ENCODE measurements at places on chromosomes 1 and 21.

- no peak for DNase-seq
Measured at GRCh38 chr1:55076356-55076755, 37.0 kb downstream of the PCSK9 start.

DNA sequence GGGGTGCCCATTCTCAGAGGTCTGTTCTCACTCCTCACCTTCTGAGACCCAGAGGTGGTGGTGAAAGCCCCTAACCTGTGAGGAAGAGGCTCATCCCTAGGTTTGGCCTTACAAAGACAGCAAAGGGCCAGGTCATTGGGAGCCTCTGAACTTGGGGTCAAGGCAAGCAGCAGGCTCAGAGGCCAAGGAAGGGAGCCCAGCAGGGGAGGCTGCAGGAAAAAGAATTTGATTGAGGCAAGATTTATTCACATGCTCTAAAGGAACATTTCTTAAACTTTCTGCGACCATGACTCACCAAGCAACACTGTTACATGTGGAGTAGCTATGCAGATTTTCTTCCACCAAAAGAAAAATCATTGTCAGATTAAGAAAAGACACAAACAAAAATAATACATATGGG lies 132.5 kb upstream of the SYT6 start:
- DNase-seq, result no peak

- peak; percentile 65 for DNase-seq
Measured at GRCh38 chr1:31723828-31724359, 20.1 kb upstream of the COL16A1 start.

GRCh38 chr1:163583661-163584181 lies 262.0 kb downstream of the NUF2 start:
- DNase-seq, result no peak

GRCh38 chr1:29453502-29454240 lies 217.3 kb downstream of the PTPRU start:
- peak; percentile 24 for DNase-seq

- DNase-seq, result no peak
Measured at GRCh38 chr1:167013108-167013929, 24.2 kb downstream of the MAEL start.

GRCh38 chr1:77134359-77134758 lies 84.9 kb downstream of the PIGK start:
- DNase-seq, result no peak

DNA sequence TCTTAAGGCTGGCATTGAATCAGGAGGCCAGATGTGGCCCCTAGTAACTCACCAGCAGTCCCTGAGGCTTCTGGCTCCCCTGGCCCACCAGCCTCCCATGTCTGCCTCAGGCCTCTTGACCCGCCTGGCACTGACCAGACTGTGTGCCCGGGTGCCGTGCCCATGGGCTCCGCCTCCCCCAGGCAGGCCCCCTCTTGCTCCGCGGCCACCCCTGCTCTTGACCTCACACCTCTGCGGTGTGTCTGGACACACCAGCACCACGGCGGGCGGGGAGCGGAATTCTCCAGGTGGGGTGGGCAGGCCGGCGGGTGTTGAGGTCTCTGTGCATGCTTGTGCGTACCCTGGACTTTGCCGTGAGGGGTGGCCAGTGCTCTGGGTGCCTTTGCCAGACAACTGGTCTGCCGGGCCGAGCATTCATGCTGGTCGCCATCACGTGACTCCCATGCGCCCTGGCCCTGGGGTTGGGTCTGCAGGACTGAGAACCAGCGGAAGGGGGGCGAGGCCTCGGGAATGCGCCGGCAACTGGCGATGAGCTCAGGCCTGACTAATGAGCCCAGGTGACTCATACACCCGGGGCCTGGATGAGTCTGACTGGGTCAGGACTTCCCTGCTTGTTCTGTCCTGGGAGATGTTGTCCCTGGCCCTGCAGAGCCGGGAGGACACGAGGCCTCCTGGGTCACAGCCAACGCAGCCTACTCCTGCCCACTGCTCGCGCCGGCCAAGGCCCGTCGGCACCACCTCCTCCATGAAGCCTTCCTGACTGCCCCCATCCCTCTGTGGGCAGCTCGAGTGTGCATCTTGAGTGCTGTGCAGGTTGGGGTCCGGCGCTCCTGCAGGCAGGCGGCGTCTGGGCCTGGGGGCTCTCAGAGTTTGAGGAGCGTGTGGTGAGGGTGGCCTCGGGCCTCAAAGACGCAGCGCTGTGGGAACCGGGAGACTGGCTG lies 22.6 kb downstream of the COL18A1 start:
- peak; percentile 33 for DNase-seq

GRCh38 chr1:40350391-40350790 lies 23.1 kb upstream of the SMAP2 start:
- no peak for DNase-seq

DNA sequence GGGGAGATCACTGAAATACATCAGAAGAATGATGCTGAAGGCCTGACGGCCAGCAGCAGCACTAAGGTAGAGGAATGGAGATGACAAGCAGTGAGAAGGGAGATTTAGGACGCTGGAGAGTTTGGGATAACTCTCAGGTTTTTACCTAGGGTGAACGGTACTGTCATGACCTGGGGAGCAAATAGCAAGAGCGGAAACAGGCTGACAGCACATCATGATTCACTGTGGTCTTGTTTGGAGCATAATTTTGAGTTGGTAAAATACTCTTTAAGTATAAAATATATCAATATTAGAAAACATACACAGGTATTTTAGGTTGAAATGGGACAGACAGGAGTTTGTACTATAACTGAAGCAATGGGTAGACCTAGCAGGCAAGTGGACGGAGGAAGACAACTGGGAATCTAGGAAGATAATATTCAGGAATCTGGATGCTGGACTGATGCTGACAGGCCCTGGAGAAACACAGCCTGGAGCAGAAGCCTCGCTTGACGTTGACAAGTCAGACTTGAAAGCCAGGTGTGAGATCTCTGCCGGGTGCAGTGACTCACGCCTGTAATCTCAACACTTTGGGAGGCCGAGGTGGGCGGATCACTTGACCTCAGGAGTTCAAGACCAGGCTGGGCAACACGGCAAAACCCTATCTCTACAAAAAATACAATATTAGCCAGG lies 33.3 kb downstream of the ALG14 start:
- no peak for DNase-seq

DNA sequence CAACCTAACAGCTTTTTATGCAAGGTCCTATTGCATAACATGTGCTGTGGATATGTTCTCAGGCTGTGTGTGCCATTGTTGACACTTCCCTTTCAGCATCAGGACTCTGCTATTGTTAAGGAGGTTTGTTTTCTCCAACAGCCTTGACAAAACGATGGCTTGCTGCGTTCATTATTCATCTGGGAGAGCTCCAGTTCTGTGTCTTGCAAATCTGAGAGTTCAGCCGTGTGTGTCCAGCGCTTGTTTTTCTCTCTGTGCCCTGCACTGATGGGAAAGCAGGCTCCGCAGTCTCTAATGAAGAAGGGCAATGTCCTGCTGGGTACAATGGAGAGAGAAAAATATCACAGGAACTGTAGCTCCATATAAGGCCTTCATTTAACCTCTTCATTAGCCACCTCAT lies 63.7 kb downstream of the CLDN17 start:
- no peak for DNase-seq

Data from NCI-H460 (cell line).